ENCODE measurements at places on chromosomes 2 and 18.

DNA sequence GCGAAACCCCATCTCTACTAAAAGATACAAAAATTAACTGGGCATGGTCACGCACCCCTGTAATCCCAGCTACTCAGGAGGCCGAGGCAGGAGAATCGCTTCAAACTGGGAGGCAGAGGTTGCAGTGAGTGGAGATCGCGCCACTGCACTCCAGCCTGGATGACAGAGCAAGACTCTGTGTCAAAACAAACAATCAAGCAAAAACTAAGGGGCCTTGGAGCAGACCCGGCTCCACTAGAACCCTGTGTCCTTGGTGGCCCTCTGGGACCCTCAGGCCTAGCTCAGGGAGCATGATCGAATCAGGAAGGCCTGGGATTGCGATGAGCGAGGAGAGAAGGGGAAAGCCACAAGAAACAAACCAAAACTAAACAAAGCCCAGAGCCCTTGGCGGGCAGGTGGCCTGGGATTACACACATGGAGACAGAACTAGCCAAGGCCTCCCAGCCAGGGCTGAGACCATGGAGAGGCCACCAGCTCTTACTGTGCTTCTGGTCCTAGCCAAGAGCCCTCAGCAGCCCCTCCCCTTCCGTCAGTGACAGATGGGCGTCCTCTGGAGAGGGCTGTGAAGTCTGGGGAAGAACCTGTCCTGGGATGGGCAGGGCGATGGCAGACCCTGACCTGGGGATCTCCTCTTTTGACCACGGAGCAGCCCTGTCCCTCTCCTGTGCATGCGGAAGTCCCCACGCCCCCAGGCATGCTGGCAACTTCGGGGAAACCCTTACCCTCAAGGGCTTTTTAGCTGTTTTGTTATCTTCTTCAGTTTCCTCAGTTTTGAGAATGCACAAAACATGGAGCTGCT lies 27.4 kb upstream of the CATIP start:
- DNase-seq, result no peak

DNA sequence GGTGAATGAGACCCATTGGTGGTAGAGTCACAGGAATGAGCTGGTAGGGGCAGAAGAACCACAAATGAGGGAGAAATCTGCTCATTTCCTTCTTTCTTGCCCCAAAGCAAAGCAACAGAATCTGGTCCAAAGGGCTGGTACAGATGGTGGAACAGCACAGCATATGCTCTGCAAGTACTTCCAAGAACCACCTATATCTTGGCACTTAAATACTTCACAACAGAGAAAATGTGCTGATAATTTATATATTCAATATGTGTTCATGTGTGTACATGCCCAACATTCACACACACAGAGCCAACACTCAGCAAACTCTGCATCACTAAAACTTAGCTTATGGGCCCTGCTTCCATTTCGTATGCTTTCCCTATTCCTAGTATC lies 884.4 kb upstream of the KLHL29 start:
- DNase-seq, result no peak

- DNase-seq, result no peak
These were observed 37.4 kb downstream of the ARL4C start for GRCh38 chr2:234459401-234460009.

DNA sequence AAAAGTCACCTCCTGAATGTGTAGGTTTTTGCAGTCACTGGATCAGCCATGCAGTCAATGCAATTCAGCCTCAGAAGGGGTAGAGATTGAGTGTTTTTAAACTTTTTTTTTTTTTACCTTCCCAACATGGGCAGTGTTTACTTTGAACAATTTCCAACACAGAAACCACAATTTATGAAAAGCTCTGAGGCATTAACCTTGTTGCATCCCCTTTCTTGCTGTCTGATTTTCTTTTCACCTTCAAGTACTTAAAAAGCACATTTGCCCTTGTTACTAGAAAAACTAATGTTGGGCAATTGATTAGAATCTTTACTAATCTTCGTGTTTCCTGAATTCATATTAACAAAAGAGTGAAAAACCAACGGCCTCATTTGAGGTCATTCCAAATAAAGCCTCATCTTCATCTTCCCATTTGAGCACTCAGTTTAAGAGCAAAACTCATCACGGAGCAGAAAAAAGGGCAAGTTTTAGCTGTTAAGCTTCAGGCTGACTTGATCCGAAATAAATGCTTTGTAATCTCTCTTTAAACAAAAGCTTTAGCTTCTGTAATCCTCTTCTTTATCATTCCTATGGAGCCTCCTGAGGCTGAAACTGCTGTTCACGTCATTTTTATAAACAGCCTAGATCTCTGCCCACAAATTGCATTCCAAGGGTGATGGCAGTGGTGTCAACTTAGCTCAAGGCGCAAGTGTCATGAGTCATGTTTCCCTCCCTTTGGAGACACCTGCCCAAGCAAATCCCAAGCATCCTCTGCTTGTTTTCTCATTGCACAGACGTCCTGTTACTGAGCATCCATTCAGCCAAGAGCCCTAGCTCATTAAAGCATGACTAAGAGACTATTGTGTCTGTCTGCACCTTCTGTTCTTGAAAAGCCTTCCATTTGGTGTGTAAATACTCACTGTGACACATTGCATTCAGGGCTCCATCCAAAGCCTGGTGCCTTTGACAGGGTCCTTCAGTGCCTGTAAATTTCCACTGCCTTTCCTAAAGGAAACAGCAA lies 107.7 kb downstream of the HNMT start:
- no peak for DNase-seq

DNA sequence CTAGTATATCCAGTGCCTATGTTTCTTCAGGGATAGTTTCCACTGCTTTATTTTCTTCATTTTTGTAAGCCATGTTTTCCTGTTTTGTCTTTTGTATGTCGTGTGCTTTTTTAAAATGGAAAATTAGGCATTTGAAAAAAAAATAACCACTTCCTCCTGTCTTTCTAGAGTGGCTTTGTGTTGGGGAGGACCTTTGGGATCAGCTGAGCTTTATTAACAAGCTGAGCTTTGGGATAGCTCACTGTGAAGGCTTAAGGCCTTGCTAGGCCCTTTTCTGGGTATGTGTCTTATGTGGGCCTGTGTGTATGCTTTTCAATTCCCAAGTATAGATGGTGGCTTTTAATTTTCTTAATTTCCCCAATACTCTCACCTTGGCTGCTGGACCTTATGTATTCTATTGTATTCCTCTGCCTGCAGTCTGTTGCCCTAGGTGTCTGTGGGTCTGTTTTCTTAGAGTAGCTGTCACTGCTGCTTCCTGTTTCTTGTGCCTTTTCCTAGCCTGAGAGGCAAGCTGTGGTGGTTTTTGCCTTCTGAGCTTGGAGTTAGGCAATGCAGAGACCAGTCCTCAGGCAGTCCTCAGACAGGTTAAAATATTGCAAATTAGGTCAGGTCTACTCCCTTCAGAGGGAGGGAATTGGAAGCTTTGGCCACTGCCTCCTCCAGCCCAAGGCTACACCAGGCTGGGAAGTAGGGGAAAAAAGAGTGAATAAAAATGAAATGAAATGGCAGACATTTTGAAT lies 134.7 kb downstream of the LDLRAD4 start:
- no peak for DNase-seq

DNA sequence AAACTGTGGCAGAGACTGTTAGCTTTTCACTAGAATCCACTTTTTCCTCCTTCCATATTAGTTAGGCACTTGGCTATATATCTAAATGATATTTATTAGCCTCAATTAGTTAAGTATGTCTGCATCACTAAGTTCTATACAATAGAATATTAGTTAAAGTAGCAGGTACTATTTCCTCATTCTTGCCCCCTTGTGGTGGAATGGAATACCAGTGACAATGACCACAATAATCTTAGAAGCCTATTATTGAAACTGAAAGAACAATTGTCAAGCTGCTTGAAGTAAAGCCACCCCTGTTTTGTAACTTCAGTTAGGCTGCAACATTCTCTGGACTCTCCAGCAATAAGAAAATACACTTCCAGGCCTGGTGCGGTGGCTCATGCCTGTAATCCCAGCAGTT lies 476.3 kb upstream of the VWC2L start:
- DNase-seq, result no peak

DNA sequence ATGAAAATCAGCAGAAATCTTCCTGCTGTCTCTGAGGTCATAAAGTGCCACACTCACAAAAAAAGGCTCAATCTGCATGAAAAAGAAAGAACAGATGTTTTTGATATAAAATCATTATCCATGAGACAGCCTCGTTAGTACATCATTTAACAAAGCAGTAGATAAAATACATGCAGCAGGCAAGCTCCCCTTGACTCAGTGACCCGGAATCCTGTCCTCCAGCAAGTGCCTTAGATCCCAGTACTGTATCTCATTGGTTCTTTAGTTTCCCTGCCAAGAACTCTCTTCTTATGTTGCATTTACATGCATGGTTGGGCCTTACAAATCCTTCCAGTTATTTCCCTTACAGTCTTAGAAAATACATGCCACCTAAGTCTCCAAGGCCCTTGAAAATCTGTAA lies 148.9 kb upstream of the CCDC195 start:
- DNase-seq, result no peak

DNA sequence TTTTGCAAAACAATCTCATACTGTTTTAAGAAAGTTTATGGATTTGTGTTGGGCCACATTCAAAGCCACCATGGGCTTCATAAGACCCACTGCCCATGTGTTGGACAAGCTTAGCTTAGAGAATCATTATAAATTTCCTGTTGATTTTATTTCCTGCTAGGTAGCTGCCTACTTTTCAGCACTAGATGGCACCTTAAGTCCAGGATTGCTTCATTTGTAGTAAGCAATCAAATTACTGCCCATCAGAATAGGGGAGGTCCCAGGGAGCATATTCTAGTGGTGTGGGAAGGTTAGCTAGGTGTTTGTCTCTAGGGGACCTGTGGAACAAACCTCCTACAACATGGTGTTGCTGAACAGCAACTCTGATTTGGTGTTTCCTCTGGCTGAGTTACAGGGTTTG lies 11.0 kb upstream of the DCDC2C start:
- DNase-seq, result no peak

GRCh38 chr2:85971366-85971765 lies 82.6 kb upstream of the ST3GAL5 start:
- DNase-seq, result no peak

GRCh38 chr2:127173057-127173456 lies 47.0 kb downstream of the CYP27C1 start:
- no peak for DNase-seq

DNA sequence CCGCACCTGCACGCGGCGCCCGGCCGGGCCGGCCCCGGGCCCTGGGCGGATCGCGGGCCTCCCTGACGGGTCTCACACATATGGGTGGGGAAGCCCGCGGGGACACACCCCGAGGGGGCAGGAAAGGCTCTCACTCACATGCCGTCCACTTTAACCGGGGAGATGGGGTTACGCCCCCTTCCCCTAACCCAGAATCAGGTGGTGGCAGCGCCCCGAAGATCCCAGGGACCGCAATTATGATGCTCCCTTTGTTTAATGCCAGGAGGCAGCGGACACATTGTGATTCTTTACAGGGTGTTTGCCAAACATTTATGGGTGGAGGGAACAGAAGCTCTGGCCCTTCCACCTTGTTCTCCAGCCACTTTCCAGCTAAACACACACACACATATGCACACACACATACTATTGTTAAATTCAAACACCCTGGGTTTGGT lies 424 bp upstream of the ANKRD44 start:
- DNase-seq, result no peak

DNA sequence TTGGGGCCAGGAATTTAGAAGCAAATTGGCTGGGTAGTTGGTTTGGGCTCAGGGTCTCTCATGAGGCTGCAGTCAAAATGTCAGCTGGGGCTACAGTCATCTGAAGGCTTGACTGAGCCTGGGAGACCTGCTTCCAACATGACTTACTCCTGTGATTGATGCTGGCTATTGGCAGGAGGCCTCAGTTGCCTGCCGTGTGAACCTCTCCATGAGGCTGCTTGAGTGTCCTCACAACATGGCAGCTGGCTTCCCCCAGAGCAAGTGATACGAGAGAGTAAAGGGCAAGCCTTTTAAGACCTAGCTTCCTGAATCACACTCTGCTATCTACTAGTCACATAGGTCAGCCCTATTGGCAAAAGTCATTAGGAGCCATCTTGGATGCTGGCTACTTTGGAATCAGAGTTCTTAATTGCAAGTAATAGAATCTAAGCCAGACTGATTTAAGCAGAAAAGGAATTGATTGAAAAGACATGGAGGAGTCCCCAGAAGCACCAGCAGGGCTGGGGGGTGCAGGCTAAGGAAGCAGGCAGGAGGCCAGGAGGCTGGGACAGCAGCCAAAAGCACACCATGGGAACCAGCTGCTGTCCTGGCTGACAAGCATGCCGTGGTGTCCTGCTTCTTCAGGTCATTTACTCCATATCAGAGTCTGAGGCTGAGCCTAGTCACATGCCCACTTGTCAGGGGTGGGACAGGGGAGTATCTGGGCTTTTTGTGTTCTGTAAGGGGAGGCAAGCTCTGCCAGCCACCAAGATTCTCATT lies 7.8 kb upstream of the GIGYF2 start:
- DNase-seq, result no peak

DNA sequence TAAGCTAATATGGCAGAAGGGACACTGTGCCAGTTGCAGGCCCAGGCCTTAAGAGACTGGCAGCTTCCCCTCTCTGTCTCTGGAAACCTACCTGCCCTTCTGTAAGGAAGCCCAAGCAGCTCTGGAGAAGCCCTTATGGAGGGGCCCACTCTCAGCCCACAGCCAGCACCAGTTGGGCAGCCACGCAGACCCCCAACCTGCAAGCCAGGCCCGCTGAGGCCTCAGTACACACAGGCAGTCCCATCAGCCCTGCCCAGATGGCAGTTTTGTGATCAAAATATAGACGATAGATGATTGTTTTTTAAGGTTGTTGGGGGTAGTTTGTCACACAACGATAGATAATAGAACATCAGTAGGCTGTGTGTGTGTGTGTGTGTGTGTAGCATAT lies 36.8 kb upstream of the ALPP start:
- no peak for DNase-seq

- DNase-seq, result no peak
These were observed 109.9 kb upstream of the ID2 start for GRCh38 chr2:8571792-8572499.

DNA sequence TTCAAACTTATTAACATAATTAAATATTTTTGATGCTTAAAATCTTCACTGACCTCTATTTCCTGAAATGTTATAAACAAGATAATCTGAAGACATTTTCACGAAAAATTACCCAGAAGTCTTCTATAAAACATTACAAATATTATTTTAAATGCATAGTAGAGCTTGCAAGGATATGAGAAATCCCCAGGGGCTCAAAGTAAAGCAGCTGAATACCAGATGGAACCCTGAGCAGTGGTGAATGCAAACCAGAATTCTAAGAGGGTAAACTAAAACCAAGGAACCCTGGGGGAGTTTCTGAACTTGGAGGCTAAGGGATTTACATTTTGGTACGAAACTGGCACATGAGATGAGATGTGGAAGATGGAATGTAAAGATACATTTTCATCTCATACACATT lies 83.6 kb downstream of the FSHR start:
- no peak for DNase-seq

DNA sequence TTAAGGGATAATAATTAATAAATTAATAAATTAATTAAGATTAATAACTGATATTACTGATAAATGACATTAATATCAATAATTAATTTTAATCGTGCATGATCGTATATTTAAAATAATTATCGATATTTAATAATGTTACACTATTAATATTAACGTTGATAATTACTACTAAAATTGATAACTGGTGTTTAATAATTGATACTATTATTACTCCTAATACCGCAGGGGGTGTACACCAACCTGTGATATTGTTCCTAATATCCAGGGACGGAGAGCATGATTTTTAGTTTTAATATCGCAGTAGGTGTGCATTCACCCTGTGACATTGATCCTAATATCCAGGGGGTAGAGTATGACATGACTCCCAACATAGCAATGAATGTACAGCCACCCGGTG lies 1930.8 kb downstream of the SUCLG1 start:
- no peak for DNase-seq
